CD4-positive, alpha-beta T cell treated with Interleukin-17A for 1 hour (primary cell): ENCODE measurements at places on chromosomes 1 and 21.

- DNase-seq: no peak
These were observed 14.8 kb upstream of the KIF1B start for GRCh38 chr1:10195570-10195969.

DNA sequence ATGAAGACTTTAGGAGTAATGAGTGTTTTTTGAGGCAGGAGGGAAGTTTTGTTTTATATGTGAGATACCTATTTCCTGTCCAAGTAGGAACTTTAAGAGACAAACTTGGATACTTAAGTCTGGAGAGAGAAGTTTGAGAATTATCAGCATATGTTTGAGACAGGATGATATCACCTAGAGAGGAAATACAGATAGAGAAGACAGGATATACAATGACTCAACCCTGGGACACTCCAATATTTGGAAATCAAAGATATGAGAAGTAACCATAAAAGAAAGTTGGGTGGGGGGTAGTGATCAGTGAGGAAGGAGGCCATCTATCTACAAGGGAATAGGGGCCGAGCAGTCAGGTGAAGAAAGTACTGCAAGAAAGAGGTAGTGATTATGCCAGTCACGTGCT is 6.5 kb downstream of the LCE7A start:
- DNase-seq: no peak

DNA sequence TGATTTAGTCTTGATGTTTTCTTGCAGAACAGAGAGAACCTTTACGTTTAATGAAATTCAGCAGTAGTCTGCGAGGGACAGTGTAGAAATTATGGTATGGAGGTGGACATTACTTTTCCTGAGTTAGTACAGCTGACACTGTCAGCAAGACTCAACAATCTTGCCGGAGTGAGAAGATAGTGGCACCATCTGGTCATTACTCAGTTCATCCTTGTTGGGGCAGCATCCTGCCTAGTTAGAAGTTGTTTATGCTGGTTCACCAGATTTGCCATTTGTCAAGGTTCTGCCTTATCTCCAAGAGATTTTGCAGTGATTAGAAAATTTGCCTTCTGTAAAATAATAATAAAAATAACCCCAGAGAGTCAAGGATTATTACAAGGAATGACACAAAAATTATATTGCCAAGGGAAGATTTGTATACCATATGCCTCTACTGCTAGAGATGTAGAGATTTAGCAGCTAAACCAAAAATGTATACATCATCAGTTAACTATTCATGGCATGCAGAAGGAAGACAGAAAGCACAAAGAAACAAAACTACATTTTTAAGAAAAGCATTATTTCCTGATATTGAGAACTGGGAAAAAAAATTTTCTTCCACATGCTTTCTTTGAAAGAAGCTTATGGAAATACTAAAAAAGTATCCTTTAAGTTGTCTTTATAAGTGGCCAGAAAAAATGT is 1967.4 kb downstream of the NCAM2 start:
- no peak for DNase-seq

DNA sequence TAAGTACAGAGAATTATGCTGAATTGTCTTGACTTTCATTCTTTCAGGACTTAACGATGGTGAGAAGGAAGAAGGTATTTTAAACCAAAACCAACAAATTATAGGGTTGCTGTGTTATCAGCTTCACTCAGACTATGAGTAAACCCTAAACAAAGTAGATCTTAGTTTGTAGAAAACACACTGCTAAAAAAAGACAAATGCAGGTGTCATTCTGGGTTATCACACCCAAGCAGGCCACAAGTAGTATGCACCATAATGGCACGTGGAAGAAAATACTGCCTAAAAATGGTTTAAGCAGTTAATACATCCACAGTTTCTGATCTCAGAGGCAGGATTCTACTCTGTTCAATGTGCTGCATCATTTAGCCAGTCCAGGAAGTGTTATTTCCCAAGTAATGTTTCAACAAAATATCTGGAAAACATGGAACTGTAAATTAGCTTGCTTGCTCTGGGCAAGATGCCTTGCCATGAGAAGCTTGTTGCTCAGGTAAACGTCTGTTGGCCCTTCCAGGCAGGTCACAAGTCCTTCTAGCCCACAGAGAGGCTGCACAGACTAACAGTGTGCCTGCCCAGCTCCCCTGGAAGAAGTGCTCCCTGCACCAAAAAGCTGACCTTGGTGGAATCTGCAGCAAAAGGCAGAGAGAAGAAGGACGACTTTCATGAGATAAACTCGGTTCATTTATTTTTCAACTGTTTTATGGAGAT is 4.1 kb downstream of the DIPK1A start:
- DNase-seq: no peak

GRCh38 chr1:33972676-33973395 is 109.0 kb downstream of the HMGB4 start:
- no peak for DNase-seq

DNA sequence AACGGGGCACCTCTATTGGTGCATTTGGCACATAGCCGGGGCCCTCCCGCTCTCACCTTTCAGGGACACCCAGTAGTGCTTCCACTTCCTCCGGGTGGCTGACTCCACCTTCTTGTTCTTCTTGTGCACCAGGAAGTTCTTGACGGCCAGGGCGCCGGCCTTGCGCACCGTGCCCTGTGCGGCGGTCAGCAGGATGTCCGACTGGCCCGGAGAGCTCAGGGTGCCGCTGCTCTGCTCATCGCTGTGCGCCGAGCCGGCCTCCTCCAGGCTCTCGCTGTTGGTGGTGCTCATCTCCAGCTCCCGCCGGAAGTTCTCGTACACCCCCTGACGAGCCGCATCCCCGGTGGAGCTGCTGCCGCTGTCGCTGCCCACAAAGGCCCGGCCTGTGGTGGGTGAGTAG is 92.4 kb downstream of the TIAM1 start:
- DNase-seq: no peak
